ENCODE measurements at places on chromosomes 5 and 9.

- DNase-seq = no peak
Measured at GRCh38 chr5:2112173-2113025, 229.7 kb upstream of the IRX4 start.

- DNase-seq = no peak
Measured at GRCh38 chr5:124172389-124173003, 573.9 kb downstream of the ZNF608 start.

- no peak for DNase-seq
Measured at GRCh38 chr9:132840980-132841379, 37.1 kb downstream of the AK8 start.

DNA sequence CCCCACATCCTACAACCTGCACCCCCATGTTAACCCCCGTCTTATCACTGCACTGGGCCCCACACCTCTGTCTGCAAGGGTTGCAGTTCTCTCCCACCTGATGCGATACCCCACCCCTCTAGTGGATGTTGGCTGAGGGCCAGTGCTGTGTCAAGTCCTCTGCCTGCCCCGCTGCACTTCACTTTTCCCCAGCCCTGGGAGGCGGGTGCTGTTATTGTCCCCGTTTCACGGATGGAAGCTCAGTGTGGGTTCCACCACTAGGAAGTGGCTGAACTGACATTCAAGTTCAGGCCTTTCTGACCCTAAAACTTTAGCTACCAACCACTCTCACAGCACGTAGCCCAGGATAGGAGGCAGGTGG, 3.5 kb downstream of the SNCB start:
- DNase-seq = no peak

GRCh38 chr9:97697837-97698236, 697 bp upstream of the XPA start:
- DNase-seq = no peak

DNA sequence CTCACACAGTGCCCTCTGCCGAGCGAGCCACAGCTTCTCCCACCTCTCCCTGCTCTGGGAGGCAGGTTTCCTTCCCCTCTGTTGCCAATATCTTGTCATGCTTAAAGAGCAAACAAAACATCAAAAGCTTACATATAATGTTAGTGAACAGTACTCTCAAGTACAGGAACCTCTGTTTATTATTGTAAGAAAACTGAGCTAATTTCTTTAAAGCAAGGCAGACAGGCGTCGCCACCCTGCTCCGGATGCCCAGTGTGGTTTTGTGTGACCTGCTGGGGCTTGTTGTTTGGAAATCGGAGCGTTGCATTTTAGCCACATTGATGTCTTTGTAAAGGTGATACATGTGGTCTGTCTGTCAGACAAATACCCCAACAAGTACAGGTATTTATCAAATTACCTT, 401.4 kb upstream of the IRX1 start:
- no peak for DNase-seq

GRCh38 chr9:69176471-69177171, 2.5 kb downstream of the TJP2 start:
- DNase-seq = no peak

GRCh38 chr5:170741801-170742200, 41.7 kb upstream of the GABRP start:
- no peak for DNase-seq

- DNase-seq = no peak
Measured at GRCh38 chr9:37031902-37032301, 2.2 kb downstream of the PAX5 start.

GRCh38 chr5:177973066-177973635, 22.9 kb downstream of the PROP1 start:
- DNase-seq = no peak

- no peak for DNase-seq
Measured at GRCh38 chr5:17203329-17204132, 13.9 kb upstream of the BASP1 start.

GRCh38 chr9:124654431-124654830, 116.7 kb downstream of the NR6A1 start:
- no peak for DNase-seq
